ENCODE measurements at places on chromosomes 3 and 15. TPM values are rescaled to one million over a fixed set of nuclear protein-coding genes. Genes with fewer than 3 reads are reported as not detected.

DUOX2 gene
- not detected for total RNA-seq

CSPG4 gene
- total RNA-seq: 130 TPM

TRPM1 gene
- not detected for total RNA-seq

IQCF5 gene
- not detected for total RNA-seq

FOXL2NB gene
- not detected for total RNA-seq
